Lung microvascular endothelial cell (primary cell): ENCODE measurements at places on chromosomes 11 and 22. TPM values are rescaled to one million over a fixed set of nuclear protein-coding genes. Genes with fewer than 3 reads are reported as not detected.

Gene PANX2
- total RNA-seq, result 0.40 and 0.44 TPM in 2 replicates

Gene PAMR1
- 0.22 TPM in 1 of 2 replicates, not detected in the other for total RNA-seq

Gene DERL3
- total RNA-seq, result 0.40 and 0.44 TPM in 2 replicates

Gene OR2AG2
- total RNA-seq, result under 0.01 and 0.20 TPM in 2 replicates

Gene TTC36
- total RNA-seq, result 0.44 and 1.6 TPM in 2 replicates

Gene PATE4
- total RNA-seq, result not detected in 2 replicates
